ENCODE measurements at places on chromosomes 16 and 17. TPM values are rescaled to one million over a fixed set of nuclear protein-coding genes. Genes with fewer than 3 reads are reported as not detected.

DNA sequence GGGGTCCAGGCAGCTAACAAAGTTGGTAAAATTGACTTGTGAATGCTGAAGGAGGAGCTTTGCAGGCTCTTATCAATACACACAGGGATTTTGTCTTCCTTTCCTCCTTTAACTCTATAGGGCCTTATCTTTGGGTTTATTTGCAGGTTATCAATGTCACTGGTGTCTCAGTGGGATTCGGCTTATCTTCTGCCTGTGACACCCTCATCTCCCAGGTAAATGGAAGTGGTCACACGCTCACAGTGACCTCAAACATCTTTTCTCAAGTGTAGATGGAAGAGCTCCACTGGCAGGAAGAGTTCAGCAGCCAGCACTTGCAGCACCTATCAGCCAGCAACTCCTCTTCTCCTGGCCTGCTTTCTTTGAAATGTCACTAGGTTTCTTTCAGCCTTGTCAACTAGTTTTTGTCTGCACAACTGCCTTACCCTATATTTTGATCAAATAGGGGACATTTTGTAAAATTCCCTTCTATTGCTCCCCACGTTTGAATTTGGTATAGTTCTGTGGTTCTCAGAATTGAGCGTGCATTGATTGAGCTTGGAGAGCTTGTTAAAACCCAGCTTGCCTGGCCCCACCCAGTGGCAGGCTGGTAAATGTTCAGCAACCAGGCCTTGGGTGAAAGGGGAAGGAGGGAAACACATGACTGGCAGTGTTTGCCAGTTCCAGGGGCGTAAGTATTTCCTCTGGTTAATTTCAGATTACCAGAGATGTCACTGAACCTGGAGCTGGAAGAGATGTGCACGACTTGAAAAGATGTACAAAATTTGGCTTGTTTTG, 12.8 kb downstream of the SLC47A1 start:
- DNase-seq, result no peak

GRCh38 chr17:46003907-46004748, 5.1 kb downstream of the STH start:
- DNase-seq, result no peak

GRCh38 chr16:81784072-81784795, 5.1 kb downstream of the PLCG2 start:
- DNase-seq, result no peak

- DNase-seq, result no peak
Observed at GRCh38 chr17:34154961-34155730, 99.9 kb upstream of the CCL2 start.

DNA sequence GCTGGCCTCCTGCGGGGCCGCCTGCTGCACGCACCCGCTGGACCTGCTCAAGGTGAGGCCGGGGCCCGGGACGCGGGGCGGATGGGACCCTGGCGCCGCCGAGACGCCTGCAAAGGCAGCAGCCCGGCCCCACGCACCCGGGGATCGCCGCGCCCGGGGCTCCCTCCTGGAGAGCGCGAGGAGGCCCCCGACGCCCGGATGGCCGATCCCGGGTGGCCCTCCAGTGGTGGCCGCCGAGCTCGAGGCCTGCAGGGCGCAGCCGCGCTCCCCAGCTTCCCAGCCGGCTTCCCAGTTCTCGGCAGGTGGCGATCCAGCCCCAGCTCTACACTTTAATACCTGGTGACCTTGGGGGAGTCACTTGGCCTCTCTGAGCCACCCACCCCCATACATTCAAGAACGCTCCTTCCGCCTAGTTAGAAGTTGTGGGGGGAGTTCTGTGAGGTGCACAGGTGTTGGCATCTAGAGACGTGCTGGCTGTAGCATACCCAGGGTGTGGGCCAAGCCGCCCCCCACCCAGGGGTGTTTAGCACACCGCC, 452 bp downstream of the SLC25A10 start:
- DNase-seq, result no peak

Gene MYH2
- not detected for total RNA-seq

GRCh38 chr16:54171626-54172537, 114.7 kb downstream of the IRX3 start:
- DNase-seq, result no peak

DNA sequence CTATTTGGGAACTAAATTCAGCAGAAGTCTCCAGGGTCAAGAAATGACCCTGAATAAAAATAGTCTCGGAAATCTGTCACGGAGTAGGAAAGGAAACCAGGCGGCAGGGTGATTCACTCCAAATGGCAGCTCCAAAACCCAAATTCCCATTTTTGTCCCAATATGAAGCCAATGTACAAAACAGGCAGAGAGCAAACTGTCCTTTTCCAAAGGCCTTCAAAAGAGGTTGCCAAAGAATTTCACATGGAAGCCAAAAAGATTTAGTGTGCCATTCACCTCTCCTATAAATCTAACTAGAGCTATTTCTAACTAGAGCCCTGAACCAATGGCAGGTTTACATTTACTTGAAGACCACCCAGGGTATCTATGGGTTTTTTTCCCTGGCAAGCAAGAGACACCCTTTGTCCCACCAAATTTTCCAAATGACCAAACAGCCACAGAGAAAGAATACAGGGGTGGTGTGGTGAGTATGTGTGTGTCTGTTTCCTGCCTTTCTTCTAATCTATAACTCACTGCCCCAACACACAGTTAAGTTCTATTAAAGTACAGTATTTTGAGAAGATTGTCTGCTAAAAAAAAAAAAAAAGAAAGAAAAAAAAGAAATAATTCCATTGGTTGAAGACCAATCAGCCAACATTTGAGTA, 6.8 kb downstream of the MYO1D start:
- no peak for DNase-seq

DNA sequence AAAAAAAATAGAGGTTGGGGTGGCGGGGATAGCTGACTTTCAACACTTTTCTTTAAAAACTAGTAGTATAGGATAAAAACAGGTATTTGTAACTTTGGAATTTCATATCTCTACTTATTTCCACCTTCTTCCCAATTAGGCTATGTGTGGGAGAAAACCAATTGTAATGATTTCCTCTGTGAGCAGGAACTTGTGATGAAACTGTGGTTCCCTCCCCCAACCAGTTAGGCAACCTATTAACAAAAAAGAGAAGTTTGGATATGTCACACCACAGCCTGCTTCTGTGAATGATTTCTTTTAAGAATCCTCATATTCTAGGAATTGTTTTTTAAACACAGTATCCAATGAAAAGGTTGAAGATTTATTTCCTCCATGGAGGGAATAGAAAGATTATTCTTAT, 1.9 kb downstream of the IGSF6 start:
- DNase-seq, result no peak

Gene YBX2
- total RNA-seq, result 2.1 TPM
